ENCODE measurements at places on chromosomes 2 and 18. TPM values are rescaled to one million over a fixed set of nuclear protein-coding genes. Genes with fewer than 3 reads are reported as not detected.

TBR1 gene
- not detected for total RNA-seq

ABCG5 gene
- under 0.01 TPM for total RNA-seq

GPR45 gene
- total RNA-seq, result not detected

GPR17 gene
- not detected for total RNA-seq

PIEZO2 gene
- total RNA-seq, result 0.31 TPM

TUBB6 gene
- 471 TPM for total RNA-seq

ZNF407 gene
- 12.9 TPM for total RNA-seq

REG1B gene
- total RNA-seq, result not detected

TOGARAM2 gene
- total RNA-seq, result under 0.01 TPM

SELENOI gene
- total RNA-seq, result 10.8 TPM

PLGLB2 gene
- 0.87 TPM for total RNA-seq

LINC00305 gene
- not detected for total RNA-seq

STRADB gene
- total RNA-seq, result 35.8 TPM

KLHL41 gene
- total RNA-seq, result 1.1 TPM

CKAP2L gene
- 9.1 TPM for total RNA-seq

CCDC141 gene
- 2.6 TPM for total RNA-seq

SH3BP4 gene
- 16.6 TPM for total RNA-seq

IGFBP5 gene
- 270 TPM for total RNA-seq

DCDC2C gene
- not detected for total RNA-seq

Measured in aortic smooth muscle cell (primary cell).